Effector CD4-positive, alpha-beta T cell (primary cell): ENCODE measurements at places on chromosomes 7 and 10.

GRCh38 chr10:72204724-72205123 is 11.1 kb upstream of the ANAPC16 start:
- DNase-seq = no peak

DNA sequence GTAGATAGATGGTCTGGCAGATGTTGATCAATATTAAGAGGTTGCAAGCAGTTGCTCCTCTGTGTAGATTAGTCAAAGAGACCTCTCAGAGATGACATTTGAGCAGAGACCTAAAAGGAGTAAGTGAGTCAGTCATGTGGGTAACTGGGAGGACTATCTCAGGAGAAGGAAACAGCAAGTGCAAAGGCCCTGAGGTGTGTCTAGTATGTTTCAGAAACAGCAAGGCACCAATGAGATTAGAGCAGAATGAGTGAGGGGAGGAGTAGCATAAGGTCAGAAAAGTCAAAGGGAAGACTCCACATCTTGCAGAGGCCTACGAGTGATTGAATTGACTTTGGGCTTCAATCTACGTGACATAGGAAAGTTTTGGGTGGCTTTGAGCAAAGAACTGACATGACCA is 89.8 kb upstream of the COL1A2 start:
- DNase-seq = no peak

GRCh38 chr7:19317461-19317860 is 172.2 kb upstream of the FERD3L start:
- DNase-seq = no peak

- no peak for DNase-seq
These were observed 2.8 kb downstream of the PLA2G12B start for GRCh38 chr10:72951760-72952159.

DNA sequence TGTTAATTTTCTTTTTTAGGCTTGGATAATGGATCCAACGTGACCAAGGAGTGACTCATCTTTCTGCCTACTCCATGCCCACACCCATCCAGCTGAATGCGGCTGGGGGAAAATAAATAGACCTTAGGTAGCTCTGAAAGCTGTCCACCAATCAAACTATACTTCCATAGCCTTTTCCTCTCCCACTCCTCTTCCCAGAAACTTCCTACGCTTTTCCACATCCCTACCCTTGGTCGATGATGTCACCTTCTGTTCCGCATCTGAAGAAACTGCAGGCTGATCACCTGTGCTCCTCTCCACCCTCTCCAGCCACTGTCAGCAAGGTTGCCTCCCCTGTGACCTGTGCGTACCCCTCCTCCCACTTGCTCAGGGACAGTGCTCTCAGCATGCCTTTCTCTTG is 359.8 kb upstream of the KLF6 start:
- DNase-seq = no peak

- DNase-seq = no peak
These were observed 12.2 kb downstream of the PDZD8 start for GRCh38 chr10:117363028-117363427.

DNA sequence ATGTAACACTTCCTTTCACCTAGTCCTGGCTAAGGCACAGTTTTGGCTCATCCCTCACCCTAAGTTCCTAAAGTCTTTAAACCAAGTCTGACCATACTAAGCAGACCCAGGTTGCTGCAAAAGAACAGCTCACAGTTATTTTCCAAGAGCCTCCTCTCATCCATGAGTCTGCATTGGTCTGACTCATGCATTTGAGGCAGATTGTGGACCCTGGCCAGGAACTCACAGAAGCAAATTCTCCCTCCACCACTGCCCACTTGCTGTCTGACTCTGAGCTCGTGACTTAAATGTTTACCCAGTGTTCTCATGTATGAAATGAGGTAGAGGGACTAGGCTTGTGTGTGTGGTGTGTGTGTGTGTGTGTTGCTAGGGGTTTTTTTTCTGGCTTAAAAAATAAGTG is 1272.8 kb downstream of the TYW1 start:
- DNase-seq = no peak

DNA sequence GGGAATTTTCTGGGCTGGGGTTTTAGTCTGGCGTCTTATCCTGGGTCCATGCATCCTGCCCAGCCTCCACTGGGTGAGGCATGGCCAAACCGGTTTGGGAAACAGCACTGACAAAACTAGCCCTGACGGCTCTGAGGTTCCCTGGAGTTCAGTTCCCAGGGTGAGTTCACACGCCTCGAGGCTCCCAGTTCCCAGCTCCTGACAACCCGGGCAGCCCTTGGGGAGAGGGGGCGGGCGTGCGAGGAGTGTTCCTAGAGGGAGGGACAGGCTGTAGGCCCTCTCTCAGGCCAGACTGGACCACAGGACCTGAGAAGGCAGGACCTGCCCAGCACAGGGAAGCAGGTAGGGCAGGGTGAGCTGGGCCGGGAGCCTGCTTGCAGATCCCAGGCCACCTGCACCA is 82.3 kb upstream of the PPIF start:
- no peak for DNase-seq

DNA sequence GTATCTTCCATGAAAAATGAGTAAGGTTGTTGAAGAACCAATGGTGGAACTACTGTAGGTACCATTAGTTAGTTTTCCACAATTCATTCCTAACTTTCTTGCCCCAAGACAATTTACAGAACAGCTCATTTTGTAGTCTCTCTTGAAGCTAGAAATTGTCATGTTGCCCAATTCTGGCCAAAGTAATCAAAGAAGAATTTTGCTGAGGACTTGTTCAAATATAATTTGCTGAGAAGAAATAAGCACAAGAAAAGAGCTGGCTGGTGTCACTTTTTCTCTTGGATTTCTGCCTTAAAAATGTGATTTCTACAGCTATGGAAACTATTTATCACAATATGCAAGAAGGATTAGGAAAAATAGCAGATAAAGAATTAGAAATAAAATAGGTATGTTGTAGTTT is 199.2 kb upstream of the SEMA3A start:
- DNase-seq = no peak

GRCh38 chr7:103937680-103938079 is 51.8 kb downstream of the RELN start:
- no peak for DNase-seq

DNA sequence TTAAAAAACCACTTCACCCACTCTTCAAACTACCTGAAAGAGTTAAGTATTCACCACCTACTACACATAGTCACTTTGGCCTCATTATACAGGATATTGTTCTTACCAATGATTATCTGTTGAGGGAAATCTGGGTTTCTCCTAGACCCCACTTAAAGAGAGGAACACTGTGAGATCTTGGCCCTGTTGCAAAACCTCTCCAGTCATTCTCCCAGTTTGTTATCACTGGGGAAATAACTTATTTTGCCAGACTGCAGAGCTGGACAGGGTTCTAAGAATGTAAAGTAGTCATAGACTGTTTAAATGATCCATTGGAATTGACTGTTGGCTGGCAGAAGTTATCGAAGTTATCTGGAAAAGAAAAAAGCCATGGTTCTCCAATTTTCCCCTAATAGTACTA is 143.8 kb downstream of the HGF start:
- no peak for DNase-seq

DNA sequence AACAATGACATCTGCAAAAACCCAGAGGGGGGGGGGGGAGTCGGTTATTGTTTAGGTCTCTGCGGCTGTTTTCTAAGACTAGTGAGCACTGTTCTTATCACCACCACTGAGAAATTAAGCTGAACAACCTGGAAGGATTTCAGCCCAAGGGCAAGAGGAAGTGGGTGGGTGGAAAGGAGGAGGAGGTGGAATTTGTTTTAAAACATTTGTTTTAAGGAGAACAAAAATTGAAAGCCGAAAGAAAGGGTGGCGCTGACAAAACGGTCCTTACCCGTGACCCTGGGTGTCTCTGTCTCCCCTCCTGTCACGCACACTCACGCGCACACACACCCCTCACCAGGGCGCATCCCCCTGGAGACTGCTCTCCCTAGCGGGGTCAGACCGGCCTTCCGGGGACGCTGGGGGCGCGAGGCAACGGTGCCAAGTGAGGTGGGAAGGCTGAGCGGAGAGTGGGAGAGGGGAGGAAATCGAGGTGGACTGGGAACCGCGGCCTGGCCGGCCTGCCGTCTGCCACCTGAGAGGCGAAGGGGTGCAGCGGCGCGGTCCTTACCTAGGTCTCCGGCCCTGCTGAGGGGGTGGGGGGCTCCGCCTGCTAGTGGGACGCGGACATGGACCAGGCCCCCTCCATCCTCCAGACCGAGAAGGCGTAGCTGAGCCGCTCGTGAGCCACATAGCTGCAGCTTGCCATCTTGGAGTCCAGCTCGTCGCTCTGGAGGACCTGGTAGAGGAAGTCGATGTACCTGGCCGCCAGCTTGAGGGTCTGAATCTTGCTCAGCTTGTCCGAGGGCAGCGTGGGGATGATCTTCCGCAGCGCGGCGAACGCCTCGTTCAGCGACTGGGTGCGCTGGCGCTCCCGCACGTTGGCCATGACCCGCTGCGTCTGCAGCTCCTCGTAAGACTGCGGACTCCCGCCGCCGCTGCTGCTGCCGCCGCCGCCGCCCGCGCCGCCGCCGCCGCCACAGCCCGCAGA is 1.0 kb downstream of the TWIST1 start:
- no peak for DNase-seq

DNA sequence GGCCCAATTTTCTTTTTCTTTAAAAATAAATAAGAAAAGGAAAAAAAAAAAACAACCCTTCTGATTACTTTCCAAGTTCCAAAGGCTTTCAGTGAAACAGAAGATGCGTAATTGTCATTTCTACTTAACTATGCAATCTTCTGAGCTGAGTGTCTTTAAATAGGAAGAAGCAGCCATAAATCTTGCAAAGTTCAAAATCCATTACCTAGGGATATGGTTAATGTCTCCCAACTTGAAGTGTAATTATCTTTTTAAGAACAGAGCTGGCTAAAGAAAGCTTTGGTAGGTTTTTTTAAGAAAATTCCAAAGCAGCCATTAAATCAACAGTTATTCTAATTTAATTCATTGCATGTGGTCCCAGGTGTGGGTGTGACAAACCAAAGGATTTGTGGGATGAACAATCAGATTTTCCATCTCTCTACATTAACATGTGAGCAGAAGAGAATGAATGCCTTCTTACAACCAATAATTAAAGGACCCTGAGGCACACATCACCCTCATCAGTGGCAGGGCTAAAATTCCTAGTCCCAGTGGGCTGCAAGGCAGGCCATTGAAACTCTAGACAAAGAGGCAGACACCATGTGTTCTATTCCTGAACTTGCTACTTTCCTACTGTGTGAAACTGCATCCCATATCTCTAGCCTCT is 419.2 kb downstream of the REEP3 start:
- no peak for DNase-seq

DNA sequence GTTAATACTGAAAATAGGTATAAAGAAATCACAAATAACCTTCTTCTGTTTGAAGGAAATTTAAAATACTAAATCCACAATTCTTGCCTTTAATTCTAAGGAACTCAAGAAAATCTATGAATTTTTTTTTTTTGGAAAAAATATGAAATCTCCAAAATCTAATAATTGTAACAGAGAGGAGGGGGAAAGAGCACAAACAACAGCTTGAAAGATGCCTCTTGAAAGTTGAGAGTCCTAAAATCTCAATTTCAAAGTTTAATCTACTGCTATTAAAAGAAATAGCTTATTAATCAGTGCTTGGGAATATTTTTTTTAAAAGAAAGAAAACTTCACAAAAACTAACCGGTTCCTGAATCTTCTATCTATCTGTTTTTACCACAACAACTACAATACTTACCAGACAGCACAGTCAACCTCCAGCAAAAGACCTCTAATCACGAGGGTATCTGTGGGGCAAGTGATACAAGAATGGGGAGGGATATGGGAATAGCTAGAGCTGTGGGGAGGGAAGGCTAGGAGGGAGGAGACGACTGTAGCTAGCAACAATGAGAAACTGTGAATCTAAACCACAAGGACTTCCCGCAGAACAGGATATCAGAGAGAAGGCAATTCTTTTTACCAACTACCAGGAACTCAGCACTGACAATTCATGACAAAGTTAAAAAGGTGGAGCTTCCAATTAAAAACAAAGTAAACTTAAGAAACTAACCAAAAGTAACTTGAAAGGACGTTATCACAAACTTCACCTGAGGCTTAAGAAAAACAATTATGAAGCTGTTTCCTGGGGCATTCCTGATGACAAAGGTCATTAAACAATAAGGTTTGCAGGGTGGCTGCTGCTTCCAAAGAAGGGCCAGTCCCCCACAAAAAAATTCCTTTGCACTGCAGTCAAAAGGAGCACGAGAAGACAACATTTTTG is at the start of gene USP54:
Gene USP54 (minus strand): TSS at position 462 of the 919 bp plus-strand sequence. CDS start 15,684 bp downstream, outside the sequence.
- no peak for DNase-seq

GRCh38 chr7:157682064-157682945 is 345.5 kb downstream of the DNAJB6 start:
- DNase-seq = no peak

GRCh38 chr7:21972397-21972784 is 26.7 kb upstream of the CDCA7L start:
- DNase-seq = no peak

- no peak for DNase-seq
These were observed 154.9 kb downstream of the EGFR start for GRCh38 chr7:55173671-55174070.

DNA sequence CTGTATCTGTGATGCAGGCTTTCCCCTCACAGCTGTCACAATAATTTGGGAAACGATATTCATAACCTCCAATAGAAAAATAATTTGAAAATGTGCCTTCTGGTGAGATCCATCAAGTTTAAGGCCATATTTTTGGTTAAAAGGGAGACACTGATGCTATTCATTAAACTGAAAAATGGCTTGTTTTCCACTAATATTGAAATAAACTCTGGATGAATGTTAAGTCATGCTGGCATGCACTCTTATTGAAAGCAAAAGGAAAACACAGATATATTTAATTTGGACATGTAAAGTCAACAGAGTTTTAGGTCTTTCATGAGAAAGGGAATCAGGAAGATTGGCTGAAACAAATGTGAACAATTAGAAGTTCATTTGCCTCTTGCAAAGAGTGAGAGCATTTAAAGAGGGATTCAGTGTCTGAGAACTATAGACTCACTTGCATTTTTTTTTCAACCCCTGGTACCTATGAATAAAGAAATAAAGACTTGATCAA is 879.2 kb downstream of the LRMDA start:
- DNase-seq = no peak

- no peak for DNase-seq
These were observed 123.7 kb downstream of the CUBN start for GRCh38 chr10:17005621-17006566.

DNA sequence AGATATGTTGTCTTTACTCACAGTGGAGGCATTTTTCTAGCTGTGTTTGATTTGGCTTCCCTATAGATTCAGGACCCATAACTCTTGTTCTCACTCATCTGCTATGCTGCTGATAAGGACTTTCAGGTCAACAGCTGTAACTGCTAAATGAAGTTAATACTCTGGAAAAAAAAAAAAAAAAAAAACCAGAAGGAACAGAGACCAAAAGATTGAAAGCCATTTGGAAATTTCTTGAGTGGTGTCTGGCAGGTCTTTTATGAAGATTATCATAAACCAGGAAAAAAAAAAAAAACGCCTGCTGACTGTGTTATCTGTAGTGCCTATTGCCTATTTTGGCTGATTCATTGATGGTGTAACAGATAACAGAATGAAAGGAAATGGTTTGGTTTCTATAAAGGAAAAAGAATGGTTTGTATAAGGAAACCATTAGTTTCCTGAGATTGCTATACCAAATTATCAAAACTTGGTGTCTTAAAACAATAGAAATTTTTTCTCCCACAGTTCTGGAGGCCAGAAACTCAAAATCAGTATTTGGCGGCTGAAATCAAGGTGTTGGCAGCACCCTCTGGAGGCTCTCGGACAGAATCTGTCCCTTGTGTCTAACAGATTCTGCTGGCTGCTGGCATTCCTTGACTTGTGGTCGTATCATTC is 60.5 kb upstream of the BET1 start:
- DNase-seq = no peak

- DNase-seq = no peak
These were observed 14.5 kb upstream of the DNAAF5 start for GRCh38 chr7:711922-712380.

GRCh38 chr7:117323851-117324711 is 1.2 kb upstream of the WNT2 start:
- DNase-seq = no peak
